ENCODE measurements at places on chromosomes 12 and 14.

DNA sequence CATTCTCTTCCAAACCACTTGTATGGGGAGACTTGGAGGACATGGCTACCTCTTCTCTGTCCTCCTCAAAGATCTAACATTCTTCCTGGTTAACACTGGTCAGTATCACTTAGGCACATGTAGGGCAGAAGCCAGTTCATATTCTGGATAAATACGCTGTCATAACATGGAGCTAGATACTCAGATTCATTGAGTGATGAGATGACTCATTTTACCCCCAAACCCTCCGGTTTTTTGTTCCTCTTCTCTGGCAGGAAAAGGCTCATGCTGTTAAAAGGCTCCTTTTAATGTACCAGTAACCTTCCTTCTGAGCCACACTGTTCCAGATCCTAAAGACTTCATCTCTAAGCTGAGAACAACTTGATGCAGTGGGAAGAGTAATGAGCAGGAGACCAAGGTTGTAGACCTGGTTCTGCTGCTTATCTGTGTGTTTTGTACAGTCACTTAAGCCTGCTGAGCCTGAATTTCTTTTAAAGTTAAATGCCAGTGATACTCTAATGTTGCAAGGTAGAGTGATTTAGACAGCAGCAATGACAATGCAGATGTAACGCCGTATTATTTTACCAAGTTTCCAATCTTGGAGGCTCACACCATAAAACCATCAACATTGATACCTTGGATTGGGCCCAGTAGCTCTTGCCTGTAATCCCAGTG is 57.3 kb upstream of the ELK3 start:
- peak; percentile 37 for DNase-seq

DNA sequence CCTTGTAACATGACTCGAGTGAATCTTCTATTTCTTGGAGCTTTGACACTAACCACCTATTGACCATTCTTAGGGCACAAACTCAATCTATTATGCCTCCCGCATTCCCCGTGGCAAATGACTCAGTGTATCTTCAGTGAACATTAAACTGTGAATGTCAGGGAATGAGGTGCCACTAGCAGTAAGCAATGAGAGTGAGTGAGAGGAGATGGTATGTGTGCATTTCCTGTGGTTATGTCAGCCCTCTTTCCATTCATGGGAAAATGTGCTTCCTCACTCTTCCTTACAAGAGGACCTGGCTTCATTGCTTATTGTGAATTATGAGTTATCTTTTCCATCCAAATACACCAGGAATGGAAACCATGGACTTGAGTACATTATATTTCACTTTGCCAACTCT is 229.2 kb downstream of the EMP1 start:
- no peak for DNase-seq

DNA sequence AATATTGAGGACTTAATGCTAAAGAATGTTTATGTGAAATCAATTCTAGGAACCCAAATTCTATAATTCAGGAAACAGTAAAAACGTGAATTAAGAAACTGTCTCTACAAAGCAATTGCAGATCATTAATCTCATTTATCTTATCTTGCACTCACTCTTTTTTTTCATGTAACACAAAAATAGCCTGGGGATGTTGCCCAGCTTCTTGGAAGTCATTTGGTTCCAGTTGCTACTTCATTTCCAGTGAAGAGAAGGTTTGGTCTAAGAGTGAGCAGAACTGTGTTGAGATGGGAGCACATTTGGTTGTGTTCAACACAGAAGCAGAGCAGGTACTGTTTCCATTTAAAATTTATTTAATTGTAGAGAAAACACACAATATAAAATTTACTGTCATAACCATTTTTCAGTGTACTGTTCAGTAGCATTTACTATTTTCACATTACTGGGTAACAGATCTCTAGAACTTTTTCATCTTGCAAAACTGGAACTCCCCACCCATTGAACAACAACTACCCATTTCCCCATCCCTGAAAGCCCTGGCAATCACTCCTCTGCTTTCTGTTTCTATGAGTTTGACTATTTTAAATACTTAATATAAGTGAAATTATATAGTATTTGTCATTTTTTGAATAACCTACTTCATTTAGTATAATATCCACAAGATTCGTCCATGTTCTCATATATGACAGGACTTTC is 9.7 kb downstream of the CLEC6A start:
- no peak for DNase-seq

- DNase-seq: no peak
Measured at GRCh38 chr14:84458881-84459280, 1071.1 kb upstream of the FLRT2 start.

All from lung microvascular endothelial cell (primary cell).